KG1 (cell line): ENCODE measurements at places on chromosomes 11 and 22.

GRCh38 chr11:68138237-68138636, 17.0 kb upstream of the CHKA start:
- DNase-seq = no peak

- no peak for DNase-seq
These were observed 12.1 kb downstream of the OAF start for GRCh38 chr11:120222916-120223315.

DNA sequence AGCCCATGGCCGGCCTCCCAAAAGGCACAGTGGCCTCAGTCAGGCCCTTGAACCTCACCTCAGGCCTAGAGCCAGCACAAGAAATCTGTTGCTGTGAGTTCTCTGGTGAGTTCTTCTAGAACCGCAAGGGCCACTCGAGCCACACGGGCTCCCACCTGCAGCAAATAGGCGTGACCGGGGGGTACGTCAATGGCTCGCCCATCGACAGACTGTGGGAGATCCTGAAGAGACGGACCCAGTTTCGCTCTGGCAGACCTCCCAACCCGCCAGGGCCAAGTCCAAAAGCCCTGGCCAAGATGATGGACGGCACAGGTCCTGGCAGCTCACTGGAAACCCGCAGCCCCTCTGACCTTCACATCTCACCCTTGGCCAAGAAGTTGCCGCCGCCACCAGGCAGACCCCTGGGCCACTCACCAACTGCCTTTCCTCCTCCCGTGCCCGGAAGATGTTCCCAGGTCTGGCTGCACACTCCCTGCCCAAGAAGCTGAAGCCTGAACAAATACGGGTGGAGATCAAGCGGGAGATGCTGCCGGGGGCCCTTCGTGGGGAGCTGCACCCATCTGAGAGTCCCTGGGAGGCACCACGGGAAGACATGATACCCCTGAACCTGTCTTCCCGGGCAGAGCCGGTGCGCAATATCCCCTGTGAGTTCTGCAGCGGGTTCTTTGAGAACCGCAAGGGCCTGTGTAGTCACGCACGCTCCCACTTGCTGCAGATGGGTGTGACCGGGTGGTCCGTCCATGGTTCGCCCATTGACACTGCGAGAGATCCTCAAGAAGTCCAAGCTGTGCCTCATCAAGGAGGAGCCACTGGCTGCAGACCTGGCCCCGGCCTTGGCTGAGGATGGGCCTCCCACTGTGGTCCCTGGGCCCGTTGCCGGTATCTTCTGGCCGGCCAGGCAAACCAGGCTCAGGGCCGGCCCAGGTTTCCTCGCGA, 544.2 kb upstream of the CCDC179 start:
- DNase-seq = no peak

- no peak for DNase-seq
These were observed 60.4 kb downstream of the TEAD1 start for GRCh38 chr11:12734625-12735024.
